ENCODE measurements at places on chromosomes 7 and 10.

DNA sequence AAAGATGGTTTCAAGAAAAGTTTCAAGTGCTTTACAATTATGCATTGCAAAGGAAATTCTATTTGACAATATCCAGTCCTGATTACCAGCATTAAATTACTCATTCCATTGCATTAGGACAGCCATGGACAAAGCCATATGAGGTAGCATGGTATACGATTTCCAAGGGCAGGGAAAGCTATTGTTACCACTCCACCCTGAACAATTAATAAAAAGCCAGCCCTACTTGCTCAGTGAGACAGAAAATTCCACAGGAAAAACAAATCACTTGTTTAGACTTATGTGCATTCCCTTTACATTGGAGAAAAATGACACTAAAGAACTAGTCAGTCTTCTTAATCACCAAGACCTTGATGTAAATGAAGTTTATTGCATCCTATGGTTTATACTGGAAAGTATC lies 5.6 kb downstream of the CD36 start:
- DNase-seq: no peak

GRCh38 chr7:129948877-129949291 lies 3.9 kb downstream of the UBE2H start:
- DNase-seq: peak; percentile 24

DNA sequence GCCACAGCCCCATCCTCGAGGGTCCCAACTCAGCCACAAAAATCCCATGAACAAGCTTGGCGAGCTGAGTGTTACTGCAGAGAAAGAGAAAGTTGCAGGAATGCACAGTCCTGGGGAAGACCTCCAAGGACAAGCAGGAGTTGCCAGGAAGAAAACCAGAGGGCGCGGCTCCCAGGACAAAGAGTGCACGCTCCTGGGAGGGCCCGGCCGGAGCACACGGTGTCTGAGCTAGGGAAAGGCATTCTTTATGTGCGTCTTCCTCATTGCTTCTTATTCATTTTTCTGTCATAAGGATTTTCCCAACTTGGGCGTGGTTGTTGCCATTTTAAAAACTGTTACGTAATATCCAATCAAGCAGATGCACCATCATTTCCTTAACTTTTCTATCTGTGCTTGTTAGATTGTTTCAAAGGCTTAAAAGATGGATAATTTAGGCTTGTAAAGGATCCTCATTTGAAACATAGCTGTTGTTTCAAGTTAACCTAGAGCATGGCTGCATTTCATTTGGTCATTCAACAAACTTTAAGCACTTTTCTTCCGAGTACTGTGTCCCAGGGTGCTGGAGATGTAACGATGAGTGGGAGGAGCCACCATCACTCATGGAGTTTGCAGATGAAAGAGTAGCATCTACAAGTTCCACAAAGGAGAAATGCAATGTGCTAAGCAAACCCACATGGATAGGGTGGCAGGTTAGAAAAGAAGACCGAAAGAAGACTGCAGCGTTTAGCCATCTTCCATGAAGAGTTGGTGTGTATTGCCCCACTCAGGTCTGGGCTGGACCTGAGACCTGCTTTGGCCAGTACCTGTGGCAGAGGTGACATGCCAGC lies 5.6 kb upstream of the CNPY1 start:
- no peak for DNase-seq

DNA sequence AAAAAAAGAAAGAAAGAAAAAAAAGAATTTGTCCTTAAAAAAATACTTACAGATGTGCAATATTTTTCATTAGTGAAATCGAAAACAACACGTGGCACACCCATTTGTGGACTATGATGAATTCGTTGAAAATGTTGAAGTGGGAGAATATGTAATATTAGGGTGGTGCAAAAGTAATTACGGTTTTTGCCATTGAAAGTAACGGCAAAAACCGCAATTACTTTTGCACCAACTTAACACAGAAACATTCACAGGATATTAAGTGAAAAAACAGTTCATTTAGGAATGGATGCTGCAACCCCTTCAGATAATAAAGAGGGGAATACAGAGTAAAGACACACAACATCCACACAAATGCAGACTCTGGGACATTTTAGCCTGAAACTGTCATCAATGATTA lies 96.0 kb downstream of the CALN1 start:
- no peak for DNase-seq
